ENCODE measurements at places on chromosomes 1 and 21.

DNA sequence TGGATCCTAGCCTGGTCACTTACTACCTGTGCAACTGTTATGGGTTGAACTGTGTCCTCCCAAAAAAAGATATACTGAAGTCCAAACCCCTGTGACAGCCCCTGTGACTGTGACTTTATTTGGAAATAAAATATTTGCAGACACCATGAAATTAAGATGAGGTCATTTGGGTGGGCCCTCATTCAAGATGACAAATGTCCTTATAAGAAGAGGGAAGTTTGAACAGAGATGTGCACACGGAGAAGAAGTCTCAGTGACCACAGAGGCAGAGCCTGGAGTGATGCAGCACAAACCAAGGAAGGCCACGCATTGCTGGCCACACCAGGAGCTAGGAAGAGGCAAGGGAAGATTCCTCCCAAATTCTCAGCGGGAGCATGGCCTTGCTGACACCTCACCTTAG lies 249.7 kb upstream of the RUNX1 start:
- DNase-seq: no peak

DNA sequence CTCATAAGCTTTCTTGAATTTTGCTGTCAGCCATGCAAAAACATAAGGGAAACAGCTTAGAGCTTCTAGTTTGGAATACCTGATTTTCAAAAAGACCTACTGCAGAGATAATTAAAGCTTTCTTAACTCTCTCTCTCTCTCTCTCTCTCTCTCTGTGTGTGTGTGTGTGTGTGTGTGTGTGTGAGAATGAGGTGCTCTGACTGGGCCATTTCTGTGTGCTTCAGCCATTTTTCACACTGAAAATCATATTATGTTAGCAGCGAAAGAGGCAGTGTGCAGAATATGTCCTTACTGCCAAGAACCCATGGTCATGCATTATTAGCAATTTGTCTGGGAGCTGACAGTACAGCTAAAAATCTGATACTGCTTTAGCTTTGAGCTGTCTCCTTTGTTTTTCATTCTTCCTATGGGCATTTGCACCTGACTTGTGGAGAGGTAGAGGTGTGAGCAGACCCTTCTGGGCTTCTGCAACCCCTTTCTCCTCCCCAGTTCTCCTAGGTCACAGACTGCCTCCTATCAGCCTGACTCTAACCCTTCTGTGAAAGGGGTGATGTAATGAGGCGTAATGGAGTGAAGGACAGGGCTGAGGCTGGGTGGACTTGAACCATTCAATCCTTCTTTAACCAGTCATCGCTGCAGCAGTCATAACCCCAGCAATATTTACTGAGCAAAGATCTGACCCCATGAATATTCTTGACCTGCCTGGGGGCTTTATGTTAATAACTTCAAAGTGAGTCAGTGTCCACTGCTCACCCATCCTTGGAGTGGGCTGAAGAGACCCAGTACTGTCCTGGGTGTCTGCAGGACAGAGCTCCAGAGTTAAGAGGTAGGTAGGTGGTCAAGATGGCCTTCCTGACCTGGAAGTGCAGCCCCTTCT lies 61.2 kb downstream of the SYT6 start:
- DNase-seq: no peak

GRCh38 chr1:12615865-12616708 lies 1.9 kb downstream of the DHRS3 start:
- DNase-seq: no peak

GRCh38 chr1:203076031-203076511 lies 9.7 kb downstream of the MYOG start:
- no peak for DNase-seq

DNA sequence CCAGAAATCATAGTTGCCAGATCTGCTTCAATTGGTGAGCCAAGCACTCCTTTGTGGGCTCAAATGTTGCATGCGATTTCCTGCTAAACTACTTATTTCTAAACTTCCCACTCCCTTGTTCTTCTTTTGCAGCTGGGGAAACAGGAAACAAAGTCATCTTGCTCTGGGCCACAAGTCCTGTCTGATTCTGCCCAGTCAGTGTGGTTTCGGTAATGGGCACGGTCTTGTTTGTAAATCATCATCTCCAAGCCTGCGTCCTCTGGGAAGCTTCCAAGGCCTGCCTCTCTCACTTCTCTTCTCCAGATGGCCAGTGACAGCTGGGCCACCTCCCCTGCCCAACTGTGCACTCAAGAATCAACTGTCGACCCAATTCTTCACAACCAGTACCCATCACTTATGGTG lies 4.4 kb downstream of the S100A8 start:
- no peak for DNase-seq

Measured in NCI-H1436 (cell line).